ENCODE measurements at places on chromosomes 2 and 18.
A peak's percentile ranks its signal among the peaks of the same experiment; 100 is the strongest.

GRCh38 chr2:27080603-27080936 is 2.2 kb downstream of the EMILIN1 start:
- DNase-seq: no peak

- DNase-seq: no peak
Observed at GRCh38 chr2:162113088-162113775, 38.8 kb downstream of the GCG start.

GRCh38 chr2:26559556-26559955 is 81.6 kb downstream of the CIB4 start:
- DNase-seq: no peak

DNA sequence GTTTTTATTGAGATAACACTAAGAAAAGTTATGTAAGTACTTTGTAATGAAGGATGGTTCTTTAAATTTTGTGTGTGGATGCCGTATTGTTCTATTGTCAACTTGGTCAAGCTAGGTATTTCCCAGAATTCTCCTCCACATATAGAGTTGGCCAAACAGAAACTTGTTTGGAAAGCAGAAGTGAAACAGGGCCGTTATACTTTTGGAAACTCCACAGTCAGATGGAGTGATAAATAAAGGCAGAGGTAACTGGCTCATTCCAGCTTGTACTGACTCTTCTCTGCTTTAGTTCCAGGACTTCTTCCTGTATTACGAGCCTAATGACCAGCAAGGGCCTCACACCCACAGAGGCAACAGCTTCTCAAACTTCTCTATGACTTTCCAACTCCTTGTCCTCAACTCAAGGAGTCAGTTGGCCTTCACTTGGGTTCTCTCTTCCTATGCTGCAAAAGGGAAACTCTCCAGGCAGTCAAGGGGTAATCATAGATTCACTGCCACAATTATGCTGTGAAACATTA is 16.4 kb upstream of the STARD7 start:
- no peak for DNase-seq

DNA sequence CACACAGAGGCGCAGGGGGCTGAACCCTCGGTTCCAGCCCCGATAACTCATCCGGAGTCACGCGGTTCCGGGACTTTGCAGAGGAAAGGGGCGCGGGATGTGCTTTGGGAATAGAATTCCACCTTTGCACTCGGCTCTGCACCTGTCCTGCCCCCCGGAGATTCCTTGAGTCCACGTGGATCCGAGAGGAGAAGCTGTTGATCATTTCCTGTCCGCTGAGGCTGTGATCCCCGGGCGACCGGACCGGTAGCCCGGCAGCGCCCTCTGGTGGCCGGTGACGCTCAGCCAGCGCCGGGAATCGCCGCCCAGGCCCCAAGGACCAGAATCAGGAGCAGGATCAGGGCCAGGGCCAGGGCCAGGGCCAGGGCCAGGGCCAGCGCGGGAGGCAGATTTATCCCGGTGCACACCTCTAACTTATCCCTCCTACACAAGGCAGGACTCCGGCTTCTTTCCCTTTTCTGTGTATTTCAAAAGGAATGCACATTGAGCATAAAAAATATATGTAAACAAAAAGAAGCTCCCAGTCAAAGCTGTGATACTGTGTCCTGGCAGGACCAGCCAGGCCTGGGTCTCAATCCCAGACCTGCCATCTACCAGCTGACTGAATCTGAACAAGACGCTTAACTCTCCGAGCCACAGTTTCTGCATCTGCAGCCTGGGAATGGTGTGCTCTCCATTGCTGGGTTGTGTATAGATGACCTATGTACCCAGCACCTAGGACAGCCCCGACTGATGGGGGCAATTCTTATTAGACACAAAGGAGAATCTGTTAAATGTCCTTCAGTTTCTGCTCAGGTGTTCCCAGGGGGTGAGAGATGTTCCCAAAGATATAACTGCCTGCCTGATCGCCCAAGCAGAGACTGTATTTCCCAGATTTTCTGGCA is 8.5 kb upstream of the SPATA3 start:
- peak; percentile 61 for DNase-seq

DNA sequence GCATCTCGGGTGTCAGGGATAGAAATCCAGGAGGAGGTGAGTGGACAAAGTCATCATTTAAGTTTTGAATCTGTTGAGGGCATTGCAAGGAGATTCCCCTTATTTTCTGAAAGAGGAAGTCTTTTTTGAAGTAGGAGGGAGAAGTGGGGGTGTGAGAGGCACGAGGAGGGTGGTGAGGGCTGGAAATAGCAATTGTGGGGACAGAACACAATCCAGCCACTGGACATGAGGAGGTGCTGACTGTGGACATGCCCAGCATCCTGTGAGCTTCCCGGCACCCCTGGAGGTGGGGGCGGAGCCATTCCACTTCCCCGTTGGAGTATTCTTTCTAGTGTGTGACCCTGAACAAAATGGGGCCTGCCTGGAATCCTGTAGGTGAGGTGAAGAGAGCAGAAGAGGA is 310.7 kb upstream of the EPAS1 start:
- DNase-seq: no peak

- DNase-seq: no peak
Observed at GRCh38 chr2:3868012-3868805, 164.8 kb downstream of the DCDC2C start.

- DNase-seq: peak; percentile 24
Observed at GRCh38 chr2:212448698-212449097, 89.9 kb downstream of the ERBB4 start.

- DNase-seq: peak; percentile 97
Observed at GRCh38 chr2:100291152-100291970, 30.9 kb downstream of the LONRF2 start.

DNA sequence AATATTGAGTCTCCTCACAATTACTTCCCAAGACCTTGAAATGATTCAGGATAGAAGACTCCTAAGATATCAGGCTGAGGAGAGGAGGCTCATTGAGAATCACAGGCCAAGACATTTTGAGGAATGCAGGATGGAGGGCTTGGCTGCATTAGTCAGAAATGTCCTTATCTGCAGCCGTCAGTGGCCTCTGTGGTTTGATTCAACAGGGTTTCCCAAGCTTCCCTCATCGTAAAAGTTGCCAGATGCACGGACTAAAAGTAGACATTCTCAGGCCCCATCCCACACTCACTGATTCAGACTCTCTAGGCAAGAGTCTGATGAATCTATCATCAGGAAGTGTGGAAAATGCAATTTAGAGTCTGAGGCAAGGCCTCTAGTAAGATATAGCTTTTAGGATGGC is 34.0 kb upstream of the TMEM178A start:
- DNase-seq: peak; percentile 90

GRCh38 chr2:197786010-197786877 is 1.1 kb upstream of the BOLL start:
- no peak for DNase-seq

- no peak for DNase-seq
Observed at GRCh38 chr18:63192126-63192884, 127.3 kb downstream of the BCL2 start.

All from astrocyte of the spinal cord (primary cell).